IPS DF 19.7 (cell line): ENCODE measurements at places on chromosomes 5 and 9.

GRCh38 chr5:113495422-113495841, 7.2 kb upstream of the MCC start:
- DNase-seq: no peak

- DNase-seq: no peak
Measured at GRCh38 chr5:150487199-150488061, 20.5 kb upstream of the NDST1 start.

DNA sequence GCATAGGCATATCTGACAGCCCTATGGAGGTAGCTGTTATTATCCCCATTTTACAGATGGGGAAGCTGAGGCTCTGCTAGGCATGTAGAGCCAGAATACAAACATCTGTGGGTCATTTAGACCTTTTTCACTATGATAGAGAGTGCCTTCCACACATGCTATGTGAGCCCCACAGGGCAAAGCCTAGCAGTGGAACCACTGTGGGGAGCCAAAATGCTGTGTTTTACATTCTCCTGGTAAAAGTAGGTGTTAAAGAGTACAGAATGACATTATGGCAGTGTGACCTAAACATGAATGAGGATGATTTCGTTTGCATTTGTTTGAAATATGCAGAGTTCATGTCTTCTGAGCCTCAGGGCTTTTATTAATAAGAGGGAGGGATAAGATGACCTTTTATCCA, 265.2 kb downstream of the MAST4 start:
- no peak for DNase-seq

DNA sequence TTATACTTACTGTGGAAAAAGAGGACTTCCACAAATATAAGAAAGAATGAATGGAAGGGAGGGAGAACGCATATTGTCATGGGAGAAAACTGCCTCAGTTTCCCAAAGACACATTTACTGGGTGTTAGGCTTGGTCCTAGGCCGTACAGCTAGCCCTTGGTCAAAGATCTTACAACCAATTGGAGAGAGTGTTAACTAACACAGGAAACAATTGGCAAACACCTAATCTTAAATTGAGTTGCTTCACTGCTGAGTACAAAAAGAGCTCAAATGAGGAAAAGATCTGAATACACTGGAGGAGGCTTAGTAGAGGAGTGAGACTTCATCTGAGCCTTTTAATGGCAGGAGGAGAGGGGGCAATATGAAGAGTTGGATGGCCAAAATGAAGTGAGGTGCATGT, 161.7 kb downstream of the GLIS3 start:
- no peak for DNase-seq

GRCh38 chr5:55577353-55578060, 42.7 kb upstream of the PLPP1 start:
- DNase-seq: no peak

- no peak for DNase-seq
Measured at GRCh38 chr5:84085387-84086041, 299.2 kb downstream of the EDIL3 start.

DNA sequence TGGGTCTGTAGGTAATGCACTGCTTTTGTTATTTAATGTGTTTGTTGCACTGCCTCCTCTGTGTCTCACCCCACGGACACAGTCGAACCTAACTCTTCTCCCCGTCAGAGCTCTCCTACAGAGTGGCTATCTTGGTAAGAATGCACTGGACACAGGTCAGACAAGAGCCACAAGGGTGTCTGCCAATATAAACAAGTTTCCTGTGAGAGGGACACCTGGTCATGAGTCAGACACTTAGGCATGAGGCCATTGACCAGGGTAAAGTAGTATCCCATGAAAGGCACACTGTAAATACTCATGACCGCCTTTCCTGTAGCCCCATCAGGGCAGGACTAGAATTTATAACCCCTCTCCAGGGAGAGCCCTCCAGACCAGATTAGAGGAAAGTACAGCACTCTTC, 115.5 kb downstream of the SLC12A2 start:
- DNase-seq: no peak

- no peak for DNase-seq
Measured at GRCh38 chr5:107501965-107502675, 168.6 kb downstream of the EFNA5 start.

DNA sequence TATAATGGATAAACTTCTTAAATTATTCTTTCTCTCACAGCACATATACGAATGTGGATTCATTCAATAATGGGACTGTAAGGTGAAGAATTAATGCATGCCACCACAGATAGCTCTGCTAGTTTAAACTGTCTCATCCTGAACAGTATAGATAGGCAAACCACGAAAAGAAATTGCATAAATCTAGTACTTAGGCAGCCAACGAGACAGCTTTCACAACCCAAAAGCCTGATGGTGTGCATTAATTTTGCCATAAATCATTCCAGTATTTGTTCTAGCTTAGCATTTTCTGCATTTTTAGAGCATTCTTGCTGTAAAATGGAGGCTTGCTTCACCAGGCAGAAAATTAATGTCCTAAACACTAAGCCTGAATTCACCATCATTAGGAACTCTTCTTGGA, 834.2 kb upstream of the DMAC1 start:
- DNase-seq: no peak

- peak; percentile 40 for DNase-seq
Measured at GRCh38 chr5:672329-673160, 20.6 kb downstream of the TPPP start.

GRCh38 chr5:76125888-76126287, 42.7 kb downstream of the SV2C start:
- DNase-seq: no peak

GRCh38 chr5:135246923-135247795, 151.9 kb downstream of the MACROH2A1 start:
- no peak for DNase-seq
